AG10803 (cell line): ENCODE measurements at places on chromosomes 2 and 18.
A peak's percentile ranks its signal among the peaks of the same experiment; 100 is the strongest.

GRCh38 chr2:20533993-20534622 is 87.2 kb downstream of the RHOB start:
- no peak for DNase-seq

DNA sequence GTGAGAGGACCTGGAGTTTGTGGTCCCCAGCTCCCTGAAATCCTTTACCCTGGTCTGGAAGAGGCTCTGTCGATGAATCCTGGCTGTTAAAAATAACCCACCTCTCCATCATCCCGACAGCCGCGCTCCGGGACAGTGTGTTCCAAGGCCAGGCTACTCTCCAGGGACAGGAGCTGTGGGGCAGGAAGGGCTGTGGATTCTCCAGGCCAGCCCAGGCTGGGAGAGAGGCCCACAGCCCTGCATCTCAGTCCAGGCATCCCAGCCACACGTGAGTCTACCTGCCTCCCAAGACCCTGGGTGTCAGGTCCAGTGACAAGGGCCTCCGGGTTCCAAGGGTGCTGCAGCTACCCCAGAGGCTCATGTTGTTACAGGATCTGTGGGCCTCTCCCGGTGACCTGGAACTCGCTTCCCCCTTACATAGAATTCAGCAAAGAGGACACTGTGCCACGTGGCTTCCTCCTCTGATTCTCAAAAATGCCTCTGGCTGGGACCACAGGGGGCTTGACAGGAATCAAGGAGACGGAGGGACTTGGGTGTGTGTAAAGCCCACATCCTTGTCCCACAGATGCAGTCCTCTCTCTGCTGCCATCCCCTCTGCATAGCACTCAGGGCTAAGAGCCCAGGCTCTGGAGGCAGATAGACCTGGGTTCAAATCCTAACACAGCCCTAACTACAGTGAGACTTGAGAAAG is 17.3 kb downstream of the ADRA2B start:
- DNase-seq = no peak

GRCh38 chr2:227477291-227477690 is 5.3 kb downstream of the AGFG1 start:
- no peak for DNase-seq

- peak; percentile 73 for DNase-seq
Observed at GRCh38 chr2:144510294-144510991, 9.5 kb downstream of the ZEB2 start.

DNA sequence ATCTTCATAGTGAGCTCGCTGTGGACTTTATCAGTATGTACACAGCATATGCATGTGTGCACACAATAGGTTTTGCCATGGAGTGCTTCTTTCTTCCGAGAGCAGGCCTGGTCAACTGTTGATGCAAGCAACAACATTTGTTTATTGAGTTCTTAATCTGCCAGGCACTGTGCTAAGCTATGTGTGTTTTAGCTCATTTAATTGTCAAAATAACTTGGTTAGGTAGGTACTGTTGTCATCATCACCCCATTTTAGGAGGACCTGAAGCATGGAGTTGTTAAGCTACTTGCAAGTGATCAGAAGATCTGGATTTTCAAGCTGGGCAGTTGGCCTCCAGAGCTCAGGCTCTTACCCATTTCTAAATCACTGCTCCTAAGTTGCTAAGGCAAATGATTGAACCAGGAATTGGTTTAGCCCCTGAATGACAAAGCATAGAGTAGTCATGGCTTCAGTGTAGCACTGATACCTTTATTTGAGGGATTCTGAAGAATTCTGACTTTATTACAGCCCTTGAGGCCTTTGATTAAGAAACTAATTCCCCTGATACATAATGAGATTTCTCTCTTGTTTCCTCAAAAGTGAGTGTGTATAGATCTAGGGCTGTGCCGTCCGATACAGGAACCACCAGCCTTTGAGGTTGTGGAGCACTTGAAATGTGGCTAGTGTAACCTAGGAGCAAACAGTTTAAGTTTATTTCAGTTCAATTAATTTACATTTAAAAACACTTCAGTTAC is 132.9 kb downstream of the FMNL2 start:
- no peak for DNase-seq

DNA sequence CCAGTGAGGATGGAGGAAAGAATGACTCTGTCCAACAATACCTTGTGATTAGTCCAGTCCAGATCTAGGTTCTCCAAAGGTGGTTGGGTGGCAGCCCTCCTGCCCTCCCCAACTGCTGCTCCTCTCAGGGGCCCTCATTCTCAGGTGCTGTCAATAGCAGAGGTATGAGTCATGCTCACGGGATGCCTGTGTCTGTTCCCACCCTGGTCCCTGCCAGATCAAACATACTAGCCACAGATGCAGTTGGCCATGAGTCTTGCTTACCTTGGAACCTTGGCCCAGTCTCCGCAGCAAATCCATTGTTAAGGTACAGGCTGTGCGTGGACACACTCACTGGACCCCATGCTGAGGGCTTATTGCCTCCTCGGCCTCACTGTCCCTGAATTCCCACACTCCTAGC is 24.9 kb upstream of the RPIA start:
- DNase-seq = no peak

GRCh38 chr2:208228476-208228875 is 26.4 kb downstream of the IDH1 start:
- DNase-seq = no peak

GRCh38 chr2:101881131-101881530 is 110.6 kb upstream of the IL1R2 start:
- DNase-seq = peak; percentile 20

GRCh38 chr2:43464590-43464989 is 131.2 kb downstream of the THADA start:
- peak; percentile 83 for DNase-seq

- DNase-seq = no peak
Observed at GRCh38 chr2:142745691-142746090, 131.8 kb upstream of the KYNU start.

- no peak for DNase-seq
Observed at GRCh38 chr2:205053827-205054410, 508.6 kb downstream of the PARD3B start.

DNA sequence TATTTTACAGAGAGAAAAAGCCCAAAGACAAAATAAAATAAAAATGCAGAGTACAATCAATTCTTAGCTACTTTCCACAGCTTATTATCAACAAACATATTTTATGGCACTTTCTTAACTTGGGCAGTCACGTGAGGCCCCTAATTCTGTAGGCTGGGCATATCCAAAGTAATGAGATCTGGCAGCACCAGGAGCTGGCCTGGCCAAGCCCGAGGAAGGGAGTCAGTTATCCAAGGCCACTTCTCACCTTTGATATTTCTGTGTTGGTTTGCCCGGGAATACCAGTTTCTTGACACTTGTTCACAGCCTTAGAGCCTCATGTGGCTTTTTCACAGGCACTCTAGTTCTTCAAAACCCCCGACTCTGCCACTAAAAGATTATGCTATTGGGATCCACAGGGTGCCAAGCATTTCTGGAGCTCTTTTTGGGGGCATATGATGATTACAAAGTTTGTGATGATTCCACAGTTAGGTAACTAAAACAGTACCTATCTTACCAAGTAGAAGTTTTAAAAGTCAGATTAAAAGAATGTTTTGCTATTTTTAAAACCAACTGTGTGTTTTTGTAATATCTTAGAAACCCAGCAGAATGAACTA is 90.4 kb downstream of the MEP1B start:
- no peak for DNase-seq

DNA sequence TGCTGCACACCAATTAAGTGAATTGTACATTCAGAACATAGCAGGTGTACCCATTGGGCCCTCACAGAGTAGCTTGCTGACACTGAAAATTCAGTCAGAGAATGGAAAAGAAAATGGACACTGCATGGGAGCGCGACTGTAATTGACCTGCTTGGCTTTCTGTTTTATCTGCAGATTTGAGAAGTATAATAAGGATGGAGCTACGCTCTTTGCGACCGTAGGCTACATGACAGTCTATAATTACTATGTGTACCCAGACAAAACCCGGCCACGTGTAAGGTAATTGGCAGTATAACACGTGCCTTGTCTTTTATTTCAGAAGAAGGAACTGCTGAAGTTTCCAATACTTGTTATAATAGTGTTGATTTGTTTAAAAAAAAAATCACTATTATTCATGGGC is 33.5 kb upstream of the METAP1D start:
- no peak for DNase-seq

GRCh38 chr2:219388907-219389156 is 1.1 kb upstream of the DNPEP start:
- no peak for DNase-seq

- DNase-seq = no peak
Observed at GRCh38 chr2:9493478-9493877, 19.1 kb downstream of the IAH1 start.

GRCh38 chr18:45303026-45303425 is 312.2 kb upstream of the SLC14A2 start:
- no peak for DNase-seq

DNA sequence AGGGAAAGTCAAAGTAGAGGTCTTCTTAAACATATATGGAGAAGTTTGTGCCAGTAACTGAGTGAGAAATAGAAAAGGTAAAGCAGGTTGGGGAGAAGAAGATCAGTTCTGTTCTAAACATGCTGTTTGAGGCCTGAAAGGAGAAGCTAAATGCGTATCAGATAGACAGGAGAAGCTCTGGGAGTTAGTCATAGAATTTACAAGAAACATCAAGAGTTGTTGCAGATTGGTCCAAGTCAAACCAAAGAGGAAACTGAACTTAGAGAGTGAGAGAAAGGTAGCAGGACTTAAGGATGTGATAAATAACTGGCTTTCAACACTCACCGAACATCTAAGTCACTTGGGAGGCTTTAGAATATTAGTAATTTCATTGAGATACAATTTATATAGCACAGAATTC is 29.2 kb upstream of the CERS6 start:
- DNase-seq = no peak

- no peak for DNase-seq
Observed at GRCh38 chr2:126719833-126720351, 63.9 kb downstream of the GYPC start.

DNA sequence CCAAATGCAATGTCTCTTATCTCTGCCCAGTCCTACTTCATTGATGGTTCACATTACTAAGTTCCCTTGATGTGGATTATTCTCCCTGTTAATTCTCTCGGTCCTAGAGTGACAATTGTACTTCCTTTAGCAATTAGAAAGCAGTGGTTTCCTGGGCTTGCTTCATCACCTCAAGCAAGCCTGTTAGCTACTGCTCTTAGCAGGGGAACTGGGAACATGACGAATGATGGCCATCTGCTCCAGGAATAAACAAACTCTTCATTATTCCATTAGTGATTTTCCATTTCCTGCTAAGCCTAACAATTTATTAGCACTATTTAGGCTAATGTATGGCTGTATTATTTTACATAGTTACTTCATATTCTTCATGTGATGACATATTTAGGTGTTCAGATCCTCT is 331.8 kb downstream of the MTX2 start:
- DNase-seq = no peak

DNA sequence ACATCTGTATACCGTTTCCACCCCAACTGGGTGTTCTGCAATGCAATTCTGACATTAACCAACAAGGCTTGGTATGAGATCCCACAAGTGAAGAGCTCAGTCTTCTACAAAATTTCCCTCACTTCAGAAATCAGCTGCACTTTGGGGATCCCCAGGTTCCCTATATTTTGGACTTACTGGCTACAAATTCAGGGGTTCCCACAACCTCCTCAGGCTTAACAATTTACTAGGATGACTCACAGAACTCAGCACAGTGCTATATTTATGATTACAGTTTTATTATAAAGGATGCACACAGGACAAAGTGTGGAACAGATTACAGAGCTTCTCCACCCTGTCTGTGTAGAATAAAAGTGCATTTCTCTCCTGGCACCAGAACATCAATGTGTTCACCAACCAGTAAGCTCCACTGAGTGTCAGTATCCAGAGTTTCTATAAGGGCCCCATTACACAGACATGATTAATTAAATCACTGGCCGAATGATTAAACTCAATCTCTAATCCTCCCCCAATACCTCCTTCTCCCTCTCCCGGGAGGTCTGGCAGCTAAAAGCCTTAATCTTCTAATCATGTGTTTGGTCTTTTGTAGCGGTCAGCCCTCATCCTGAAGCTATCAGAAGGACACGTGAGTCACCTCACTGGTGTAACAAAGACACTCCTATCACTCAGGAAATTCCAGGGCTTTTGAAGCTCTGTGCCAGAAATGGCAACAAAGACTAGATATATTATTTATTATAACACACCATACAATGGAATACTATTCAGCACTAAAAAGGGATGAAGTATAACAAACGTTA is 84.6 kb downstream of the SLC66A3 start:
- no peak for DNase-seq

DNA sequence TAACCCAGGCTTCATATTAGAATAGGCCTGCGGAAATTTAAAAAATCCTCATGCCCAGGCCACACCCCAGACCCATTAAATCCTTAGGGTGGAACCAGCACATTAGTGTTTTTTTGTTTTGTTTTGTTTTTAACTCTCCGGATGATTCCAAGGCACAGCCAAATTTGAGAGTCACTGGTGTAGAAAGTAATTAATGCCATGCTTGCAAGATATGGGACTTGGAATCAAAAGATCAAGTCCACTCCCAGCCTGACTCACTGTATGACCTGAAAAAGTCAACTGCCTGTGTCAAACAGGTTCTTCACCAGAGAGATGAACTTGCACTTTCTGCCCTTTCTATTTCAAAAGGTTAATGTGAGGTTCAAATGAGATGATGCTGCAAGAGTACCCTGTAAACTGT is 310.3 kb upstream of the LYPD1 start:
- DNase-seq = no peak

DNA sequence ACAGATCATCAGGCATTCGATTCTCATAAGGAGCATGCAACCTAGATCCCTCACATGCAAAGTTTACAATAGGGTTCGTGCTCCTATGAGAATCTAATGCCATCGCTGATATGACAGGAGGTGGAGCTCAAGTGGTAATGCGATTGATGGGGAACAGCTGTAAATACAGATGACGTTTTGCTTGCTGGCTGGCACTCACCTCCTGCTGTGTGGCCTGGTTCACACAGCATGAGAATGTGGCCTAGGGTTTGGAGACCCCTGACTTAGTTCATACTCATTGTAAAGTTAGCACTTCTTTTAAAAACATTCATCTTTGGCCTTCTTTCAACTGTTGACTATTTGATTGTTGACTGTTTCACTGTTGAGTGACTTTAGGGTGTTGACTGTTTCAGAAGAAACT is 8.7 kb upstream of the CHMP1B start:
- no peak for DNase-seq

DNA sequence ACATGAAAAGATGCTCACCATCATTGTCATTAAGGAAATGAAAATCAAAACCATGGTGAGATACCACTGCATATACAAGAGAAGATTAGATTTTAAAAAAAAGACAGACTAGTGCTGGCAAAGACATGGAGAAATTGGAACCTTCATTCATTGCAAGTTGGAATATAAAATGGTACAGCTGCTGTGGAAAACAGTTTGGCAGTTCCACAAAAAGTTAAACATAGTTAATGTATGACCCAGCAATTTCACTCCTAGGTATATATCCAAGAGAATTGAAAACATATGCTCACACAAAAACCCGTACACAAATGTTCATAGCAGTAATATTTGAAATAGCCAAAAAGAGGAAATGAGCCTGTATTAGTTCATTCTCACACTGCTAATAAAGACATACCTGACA is 33.7 kb upstream of the MBOAT2 start:
- DNase-seq = peak; percentile 59
